Peyer's patch (tissue), 4 donors: ENCODE measurements at places on chromosomes 12 and 14. TPM values are rescaled to one million over a fixed set of nuclear protein-coding genes. Genes with fewer than 3 reads are reported as not detected.

The LALBA gene
- total RNA-seq: not detected

The KCNMB4 gene
- 1.0 TPM for total RNA-seq

The GPR135 gene
- 4.1 TPM for total RNA-seq

The TMEM121 gene
- total RNA-seq: 1.1 TPM

The PPP4R3A gene
- total RNA-seq: 194 TPM

The TDRD9 gene
- not detected for total RNA-seq

The EPYC gene
- not detected for total RNA-seq

The TSHR gene
- not detected for total RNA-seq

The FERMT2 gene
- 10.0 TPM for total RNA-seq

The TAS2R9 gene
- not detected for total RNA-seq

The RD3L gene
- total RNA-seq: not detected

The ARHGDIB gene
- 17.1 TPM for total RNA-seq

The MUCL1 gene
- total RNA-seq: not detected

The EML1 gene
- 12.3 TPM for total RNA-seq

The SLC25A47 gene
- total RNA-seq: 1.2 TPM

The OR6C2 gene
- total RNA-seq: not detected

The TOMM20L gene
- not detected for total RNA-seq

The TAS2R7 gene
- not detected for total RNA-seq

The DPF3 gene
- total RNA-seq: 25.6 TPM

The ADAM21 gene
- not detected for total RNA-seq

The APOLD1 gene
- 5.5 TPM for total RNA-seq

The VRTN gene
- 0.57 TPM for total RNA-seq

The ANKS1B gene
- 0.88 TPM for total RNA-seq

The TMTC1 gene
- 25.6 TPM for total RNA-seq

The KCNC2 gene
- not detected for total RNA-seq

The NELL2 gene
- 39.2 TPM for total RNA-seq

The OR4Q3 gene
- total RNA-seq: not detected

The ZNF605 gene
- total RNA-seq: 16.8 TPM

The DUSP6 gene
- total RNA-seq: 33.1 TPM

The RFX4 gene
- total RNA-seq: not detected

The GALNT8 gene
- 17.7 TPM for total RNA-seq

The VDR gene
- 75.1 TPM for total RNA-seq

The BHLHE41 gene
- 11.6 TPM for total RNA-seq

The TGFB3 gene
- 9.2 TPM for total RNA-seq

The LRRC74A gene
- total RNA-seq: not detected

The PRORP gene
- total RNA-seq: 52.0 TPM

The GALNT16 gene
- 5.7 TPM for total RNA-seq

The CRACR2A gene
- 74.3 TPM for total RNA-seq

The ANKRD33 gene
- total RNA-seq: not detected

The ANO2 gene
- 23.9 TPM for total RNA-seq
